ENCODE measurements at places on chromosomes 4 and X. TPM values are rescaled to one million over a fixed set of nuclear protein-coding genes. Genes with fewer than 3 reads are reported as not detected.

The CPZ gene
- total RNA-seq, result not detected

The PCDH7 gene
- total RNA-seq, result not detected

DNA sequence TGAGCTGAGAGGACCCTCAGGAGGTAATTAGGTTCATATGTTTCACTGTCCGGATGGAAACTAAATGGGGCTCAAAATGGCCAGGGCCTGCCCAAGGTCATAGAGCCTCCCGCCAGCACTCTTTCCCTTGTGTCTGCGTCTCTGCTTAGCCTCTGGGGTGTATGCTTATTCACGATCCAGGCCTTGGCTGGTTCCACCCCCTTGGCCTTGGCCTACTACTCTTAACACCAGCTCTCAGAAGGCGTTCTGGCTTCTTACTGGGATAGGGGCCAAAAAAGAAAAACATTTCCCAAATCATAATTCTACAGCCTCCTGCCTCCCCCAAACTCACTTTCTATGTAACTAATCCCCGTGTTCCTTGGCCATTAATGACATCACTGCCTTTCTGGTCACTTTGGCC is 68.8 kb downstream of the RTL5 start:
- no peaks in the 10 kb centered on the region for H3K36me3 ChIP-seq
- DNase-seq, result no peak
- peaks cover 39% of the 10 kb centered on the region for H3K27me3 ChIP-seq
- no peak overlapping the region for H3K4me3 ChIP-seq

- no peaks in the 10 kb centered on the region for H3K27me3 ChIP-seq
- no peak overlapping the region for H3K4me3 ChIP-seq
- H3K27ac ChIP-seq, result no peak overlapping the region
- no peaks in the 10 kb centered on the region for H3K4me1 ChIP-seq
- no peaks in the 10 kb centered on the region for H3K36me3 ChIP-seq
Observed at GRCh38 chrX:11435568-11435967, 142.4 kb downstream of the AMELX start.

The SPARCL1 gene
- not detected for total RNA-seq

- no peak for DNase-seq
- H3K36me3 ChIP-seq, result no peaks in the 10 kb centered on the region
- H3K27ac ChIP-seq, result no peak overlapping the region
- H3K4me1 ChIP-seq, result no peaks in the 10 kb centered on the region
Observed at GRCh38 chr4:27881705-27882104, 1021.1 kb downstream of the STIM2 start.

DNA sequence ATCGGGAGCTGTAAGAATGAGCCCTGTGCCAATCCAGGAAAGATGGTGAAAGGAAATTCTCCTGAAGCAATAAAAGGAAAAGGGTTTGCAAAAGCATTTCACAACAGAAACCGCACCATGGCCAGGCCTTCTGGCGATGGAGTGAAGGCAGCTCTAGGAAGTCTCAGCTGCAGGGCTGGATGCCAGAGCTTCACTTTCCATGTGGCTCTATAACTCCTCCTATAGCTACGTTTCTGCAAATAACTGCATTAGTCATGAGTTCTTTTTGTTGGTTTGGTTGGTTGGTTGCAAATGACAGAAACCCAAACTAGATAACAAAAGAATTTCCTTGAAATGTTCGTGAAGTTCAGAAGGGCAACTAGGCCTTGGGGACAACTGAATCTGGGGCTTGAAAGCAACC is 84.6 kb downstream of the RELL1 start:
- H3K4me3 ChIP-seq, result no peak overlapping the region
- H3K4me1 ChIP-seq, result peaks cover 38% of the 10 kb centered on the region
- H3K36me3 ChIP-seq, result peaks cover 2% of the 10 kb centered on the region
- peak overlapping the region; percentile 77 for H3K27ac ChIP-seq

- DNase-seq, result no peak
- no peaks in the 10 kb centered on the region for H3K27me3 ChIP-seq
- no peak overlapping the region for H3K4me3 ChIP-seq
- no peaks in the 10 kb centered on the region for H3K36me3 ChIP-seq
Observed at GRCh38 chr4:22901631-22902030, 208.9 kb downstream of the GBA3 start.

The C4orf50 gene
- 0.52 TPM for total RNA-seq

DNA sequence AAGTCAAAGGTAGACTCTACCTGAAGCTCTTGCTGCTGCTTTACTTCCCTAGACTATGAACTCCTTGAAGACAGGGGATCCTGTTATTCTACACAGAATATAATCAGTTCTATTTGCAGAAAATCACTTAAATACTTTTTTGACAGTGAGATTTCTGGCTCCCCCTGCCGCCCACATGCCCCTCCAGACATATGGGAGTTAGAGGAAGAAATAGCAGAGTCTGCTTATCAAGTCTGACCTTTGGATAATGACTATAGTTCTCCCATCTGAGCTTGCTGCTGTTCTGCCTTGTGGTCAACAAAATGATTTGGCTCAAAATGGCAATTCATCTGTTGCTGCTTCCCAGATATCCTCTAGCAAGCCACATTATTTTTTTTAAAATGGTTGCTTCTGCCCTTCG is 101.1 kb downstream of the ENOX2 start:
- H3K27me3 ChIP-seq, result no peaks in the 10 kb centered on the region
- H3K27ac ChIP-seq, result no peak overlapping the region
- H3K4me1 ChIP-seq, result no peaks in the 10 kb centered on the region
- H3K36me3 ChIP-seq, result no peaks in the 10 kb centered on the region

DNA sequence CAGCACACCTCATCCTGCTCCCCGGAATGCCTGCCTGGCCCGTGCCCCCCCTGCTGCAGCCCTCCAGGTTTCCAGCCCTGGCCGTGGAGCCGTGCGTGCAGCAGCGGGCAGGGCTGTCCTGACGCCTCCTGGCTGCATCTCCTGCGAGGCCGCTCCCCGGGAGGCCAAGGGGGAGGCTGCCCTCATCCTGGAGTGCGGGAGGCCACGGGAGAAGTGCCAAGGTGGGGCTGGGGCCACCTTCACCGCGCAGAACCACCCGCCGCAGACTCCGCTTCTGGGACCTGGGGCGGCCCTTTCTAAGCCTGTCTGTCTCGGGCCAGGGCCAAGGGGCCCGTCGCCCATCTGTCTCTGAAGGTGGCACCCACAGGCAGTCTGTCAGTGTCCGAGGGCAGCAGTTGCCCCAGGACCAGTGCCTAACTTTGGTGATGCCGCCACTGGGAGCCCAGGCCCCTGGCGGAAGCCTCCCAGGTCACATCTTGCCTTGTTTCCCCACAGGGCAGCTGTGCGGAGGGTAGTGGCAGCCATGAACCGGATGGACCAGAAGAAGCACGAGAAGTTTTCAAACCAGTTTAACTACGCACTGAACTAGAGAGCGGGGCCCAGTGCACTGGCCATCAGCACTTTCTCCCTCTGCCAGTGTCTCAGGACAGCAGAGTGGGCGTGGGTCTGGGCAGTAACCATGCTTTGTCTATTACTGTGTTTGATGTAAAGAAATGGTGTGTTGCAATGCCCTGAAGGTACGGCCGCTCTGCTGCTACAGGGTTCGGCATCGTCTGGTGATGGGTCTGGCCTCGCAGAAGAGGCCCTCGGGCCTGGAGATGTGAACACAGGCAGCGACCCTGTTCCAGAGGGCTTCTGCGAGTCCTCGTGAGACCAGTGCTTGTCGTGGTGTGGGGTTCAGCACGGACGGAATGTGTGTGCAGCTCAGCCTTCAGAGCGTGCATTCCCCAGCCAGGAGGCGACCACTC is 20.6 kb downstream of the NKX1-1 start:
- no peak for DNase-seq
- H3K4me3 ChIP-seq, result no peak overlapping the region
- H3K27me3 ChIP-seq, result peaks cover 3% of the 10 kb centered on the region
- H3K27ac ChIP-seq, result no peak overlapping the region

The RHOH gene
- total RNA-seq, result 111 TPM

Data from activated T-helper 1 cell treated with anti-CD3 and anti-CD28 coated beads, Interleukin-12 subunit alpha, Interleukin-12 subunit beta, Interleukin-2, Interleukin-4 antibody, amounts not matched to agents 30 ng/mL and 10 ng/mL and 1 ng/mL, durations not matched to agents 14 hours and 24 hours and 36 hours (primary cell).